ENCODE measurements at places on chromosomes 12 and 14.

DNA sequence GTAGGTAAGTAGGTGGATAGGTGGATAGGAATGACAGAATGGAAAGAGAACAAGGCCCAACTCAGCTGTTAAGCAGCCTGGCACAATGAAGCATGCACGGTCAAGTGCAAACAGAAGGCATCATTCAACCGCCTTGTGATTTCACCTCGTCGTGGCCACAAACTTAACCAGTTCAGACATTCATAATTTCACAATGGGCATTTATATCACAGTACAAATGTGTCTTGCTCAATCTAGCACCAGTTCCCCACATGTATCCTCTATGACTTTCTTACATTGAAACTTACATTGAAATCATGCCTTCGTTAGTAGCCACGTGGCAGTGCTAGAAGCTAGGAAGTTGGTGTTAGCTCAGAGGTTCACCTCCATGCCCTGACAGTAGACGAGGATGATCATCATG is 207.5 kb downstream of the ETV6 start:
- DNase-seq: no peak

- no peak for DNase-seq
These were observed 5.3 kb downstream of the OR4N5 start for GRCh38 chr14:20143911-20144310.

GRCh38 chr12:132279184-132279889 is 50.1 kb downstream of the GALNT9 start:
- DNase-seq: peak; percentile 83

- DNase-seq: peak; percentile 27
These were observed 50.3 kb downstream of the SNAPC1 start for GRCh38 chr14:61812347-61813095.

GRCh38 chr14:105445290-105445689 is 25.7 kb downstream of the MTA1 start:
- DNase-seq: no peak

- peak; percentile 84 for DNase-seq
These were observed at the start of gene ACIN1 for GRCh38 chr14:23094666-23095195. Gene ACIN1 (minus strand): TSS chr14:23095136. CDS start chr14:23095112, 24 bp downstream.

DNA sequence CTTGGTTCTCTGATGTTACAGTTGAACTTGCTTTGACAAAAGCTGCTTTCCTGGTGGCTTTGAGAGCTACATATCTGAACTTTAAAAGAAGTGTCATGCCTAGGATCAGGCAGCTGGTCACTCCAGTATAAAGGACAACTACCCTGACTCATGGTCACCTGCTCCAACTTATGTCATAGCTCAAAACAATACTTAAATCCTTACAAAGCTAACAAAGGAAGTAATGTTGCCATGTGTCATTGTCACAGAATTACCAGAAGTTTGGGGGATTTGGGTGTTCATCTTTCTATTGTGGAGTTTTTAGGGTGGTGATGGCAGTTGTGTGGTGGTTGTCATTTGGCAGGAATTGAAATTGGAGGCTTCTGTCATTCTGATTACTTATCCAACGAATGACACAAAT is 1.8 kb upstream of the TCP11L2 start:
- DNase-seq: no peak

GRCh38 chr12:111434680-111435338 is 29.1 kb downstream of the SH2B3 start:
- peak; percentile 59 for DNase-seq

DNA sequence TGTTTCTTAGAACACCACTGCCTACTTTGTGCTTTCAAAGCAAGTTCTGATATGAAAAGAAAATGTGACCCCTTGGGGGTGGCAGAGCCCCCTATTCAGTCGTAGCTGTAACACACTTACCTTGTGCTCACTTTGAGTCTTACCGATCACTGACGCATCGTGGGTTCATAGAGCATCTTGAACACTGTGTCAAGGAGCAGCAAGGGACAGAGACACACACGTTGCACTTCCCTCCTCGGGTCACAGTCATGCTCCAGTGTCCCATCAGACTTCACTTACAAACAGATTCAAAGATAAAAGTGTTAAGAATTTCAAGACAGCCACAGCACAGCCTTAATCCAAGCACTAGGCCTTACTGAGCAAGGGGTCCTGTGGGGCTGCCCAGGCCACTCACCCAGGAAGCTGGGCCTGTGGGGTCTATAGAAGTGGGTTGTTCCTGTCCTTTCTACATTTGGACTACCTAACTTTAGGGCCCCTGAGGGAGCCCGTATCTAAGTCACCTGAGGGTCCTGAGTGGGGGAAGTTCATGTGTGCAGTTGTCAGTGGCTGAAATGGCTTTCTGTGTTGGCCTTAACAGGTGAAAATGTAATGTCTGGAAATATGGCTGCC is 75.4 kb upstream of the BDKRB2 start:
- no peak for DNase-seq

GRCh38 chr14:24885410-24885913 is 164.5 kb downstream of the STXBP6 start:
- DNase-seq: no peak

GRCh38 chr12:122527478-122527944 is 462 bp downstream of the KNTC1 start:
- DNase-seq: no peak

DNA sequence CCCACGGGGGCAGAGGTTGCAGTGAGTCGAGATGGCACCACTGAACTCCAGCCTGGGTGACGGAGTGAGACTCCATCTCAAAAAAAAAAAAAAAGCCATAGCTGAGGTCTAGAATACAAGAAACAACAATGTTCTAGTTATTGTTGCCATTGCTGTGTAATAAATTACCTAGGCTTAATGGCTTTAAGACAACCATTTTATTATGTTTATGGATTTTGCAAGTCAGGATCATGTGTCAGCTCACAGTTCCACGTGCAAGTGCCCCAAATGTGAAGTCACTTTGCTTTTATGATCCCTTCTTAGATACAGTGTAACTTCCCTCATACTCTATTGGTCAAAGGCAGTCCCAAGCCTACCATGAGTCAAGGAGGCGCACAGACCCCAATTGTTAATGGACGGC is 49.5 kb upstream of the RIC8B start:
- no peak for DNase-seq

DNA sequence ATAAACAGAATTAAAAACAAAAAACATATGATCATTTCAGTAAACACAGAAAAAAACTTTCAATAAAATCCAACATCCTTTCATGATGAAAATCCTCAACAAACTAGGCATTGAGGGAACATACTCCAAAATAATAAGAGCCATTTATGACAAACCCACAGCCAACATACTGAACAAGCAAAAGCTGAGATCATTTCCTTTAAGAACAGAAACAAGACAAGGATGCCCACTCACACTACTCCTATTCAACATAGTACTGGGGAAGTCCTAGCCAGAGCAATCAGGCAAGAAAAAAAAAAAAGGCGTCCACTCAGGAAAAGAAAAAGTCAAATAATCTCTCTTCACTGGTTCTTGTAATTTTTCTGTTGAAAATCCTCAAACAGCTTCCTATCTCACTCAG is 30.1 kb downstream of the MRPL42 start:
- no peak for DNase-seq

DNA sequence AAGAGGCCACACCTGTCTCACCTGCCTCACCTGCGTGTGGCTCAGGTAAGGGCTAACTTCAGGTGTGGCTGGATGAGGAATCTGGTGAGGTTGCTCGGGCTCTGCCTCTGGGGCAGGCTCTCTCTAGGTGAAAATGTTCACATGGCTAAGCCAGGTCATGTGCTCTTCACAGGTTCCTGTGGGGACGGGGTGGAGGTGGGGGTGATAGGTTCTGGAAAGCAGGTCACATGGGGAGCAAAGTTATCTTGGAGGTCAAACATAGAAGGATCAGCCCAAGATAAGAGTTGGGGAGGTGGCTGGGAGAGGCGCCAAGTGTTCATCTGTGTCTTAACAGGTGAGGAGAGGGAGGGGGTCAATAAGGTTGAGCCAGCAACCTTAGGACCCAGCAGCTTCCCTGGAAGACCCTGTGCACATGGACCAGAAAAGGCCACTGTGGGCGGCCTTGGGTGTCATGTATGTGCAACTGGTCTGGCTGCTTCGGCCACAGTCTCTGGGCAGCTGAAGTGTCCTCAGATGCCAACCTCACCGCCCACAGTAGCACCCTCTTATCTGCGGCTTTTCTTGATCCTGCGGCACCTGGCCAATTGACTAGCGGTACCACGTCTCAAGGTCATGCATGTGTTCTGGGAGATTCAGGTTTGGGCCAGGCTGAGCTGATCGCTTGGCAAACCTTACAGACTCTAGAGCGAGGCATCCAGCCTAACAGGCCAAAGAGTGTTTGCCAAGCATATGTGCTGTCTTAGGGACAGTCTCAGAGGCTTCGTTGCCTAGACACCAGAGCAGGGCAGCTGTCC is 60.5 kb downstream of the CACNA1C start:
- DNase-seq: no peak

DNA sequence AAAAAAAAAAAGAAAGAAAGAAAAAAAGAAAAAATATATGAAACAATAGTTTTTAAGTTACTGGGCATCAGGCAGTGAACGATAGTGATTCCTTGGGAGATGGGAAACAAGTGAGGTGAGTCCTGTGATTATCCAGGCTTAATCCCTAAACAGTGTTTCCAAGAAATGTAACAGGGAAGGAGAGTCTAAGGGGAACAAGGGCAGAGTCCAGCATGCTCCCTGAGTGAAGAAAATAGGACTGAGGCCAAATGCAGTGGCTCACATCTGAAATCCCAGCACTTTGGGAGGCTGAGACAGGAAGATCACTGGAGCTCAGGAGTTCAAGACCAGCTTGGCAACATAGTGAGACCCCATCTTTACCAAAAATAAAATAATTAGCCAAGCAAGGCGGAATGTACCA is 40.7 kb downstream of the R3HDM2 start:
- DNase-seq: no peak

DNA sequence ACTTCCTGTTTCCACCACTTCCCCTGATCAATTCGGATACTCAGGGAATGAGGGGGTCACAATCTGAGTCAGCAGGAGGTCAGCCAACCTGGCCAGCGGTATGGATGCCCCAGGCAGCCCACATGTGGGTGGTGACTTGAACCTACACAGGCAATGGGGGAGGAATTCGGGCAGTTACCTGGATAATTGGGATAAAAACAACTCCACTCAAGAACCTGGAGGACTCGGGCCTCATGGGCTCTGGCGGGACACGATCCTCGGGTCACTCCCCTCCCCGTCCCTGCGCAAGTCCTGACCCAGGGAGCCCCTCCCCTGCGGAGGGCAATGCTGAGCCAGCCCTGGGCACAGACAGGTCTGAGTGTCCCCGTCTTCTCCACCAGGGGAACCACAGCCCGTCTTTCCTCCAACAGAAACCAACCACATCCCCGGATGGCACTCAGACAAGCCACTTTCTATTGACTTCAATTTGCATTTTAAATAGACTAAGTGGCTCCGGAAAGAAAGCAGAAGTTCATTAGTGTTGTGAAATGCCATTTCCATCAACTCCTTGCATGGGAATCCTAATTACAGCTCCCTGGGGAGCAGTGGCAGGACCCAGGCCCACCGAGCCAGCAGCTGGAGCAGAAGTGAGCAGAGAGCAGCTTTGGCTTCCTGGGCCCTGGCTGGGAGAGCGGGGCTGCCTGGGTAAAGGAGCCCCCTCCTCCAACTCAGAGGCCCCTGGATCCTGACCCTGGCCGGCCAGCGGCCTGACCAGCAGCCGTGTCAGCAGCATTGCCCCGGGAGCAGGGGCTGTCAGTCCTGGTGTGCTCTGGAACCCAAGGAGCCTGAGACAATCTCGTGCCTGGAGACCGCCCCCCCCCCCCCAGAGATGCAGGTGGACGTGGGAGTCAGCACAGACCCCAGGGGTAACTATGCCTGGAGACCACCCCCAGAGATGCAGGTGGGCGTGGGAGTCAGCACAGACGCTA is 374.1 kb downstream of the ADGRD1 start:
- no peak for DNase-seq

DNA sequence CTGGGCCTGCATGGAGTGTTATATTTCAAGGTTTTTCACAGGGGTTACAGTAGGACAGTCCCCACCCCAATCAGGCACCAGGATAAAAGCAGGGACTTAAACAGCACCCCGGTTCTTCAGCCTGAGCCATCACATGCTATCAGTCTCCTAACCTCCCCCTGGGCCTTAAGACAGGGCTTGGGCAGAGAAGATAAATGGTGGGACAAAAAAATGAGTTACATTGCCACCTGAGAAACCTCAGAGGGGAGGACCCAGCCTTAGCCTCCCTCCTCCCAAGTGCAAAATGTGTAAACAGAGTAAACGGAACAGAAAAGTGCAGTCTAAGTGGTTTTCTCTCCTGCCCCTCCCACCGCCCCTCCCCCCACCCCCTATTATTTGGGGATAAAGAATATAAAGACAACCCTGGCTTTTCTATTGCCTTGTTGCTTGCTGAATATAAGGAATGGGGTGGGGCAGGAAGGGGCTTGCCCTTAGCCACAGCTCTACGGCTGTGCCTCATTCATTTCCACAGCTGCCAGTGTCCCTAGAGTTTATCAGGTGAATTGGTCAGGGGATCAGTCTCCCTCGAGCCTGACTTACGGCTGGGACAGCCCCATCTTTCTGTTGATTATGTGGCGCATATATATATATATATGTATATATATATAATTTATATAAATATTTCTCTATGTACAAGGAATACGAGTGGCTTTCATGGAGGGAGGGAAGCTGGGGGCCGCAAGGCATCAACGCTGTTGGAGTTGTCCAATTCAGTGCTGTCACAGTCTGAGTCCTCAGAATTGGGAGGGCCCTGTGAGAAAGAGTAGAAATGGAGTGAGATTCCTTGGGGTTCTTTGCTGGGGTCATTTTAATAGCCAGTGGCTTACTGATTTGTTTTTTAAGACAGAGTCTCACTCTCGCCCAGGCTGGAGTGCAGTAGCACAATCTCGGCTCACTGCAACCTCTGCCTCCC is 18.5 kb downstream of the MAP3K12 start:
- DNase-seq: no peak

GRCh38 chr12:32583534-32583933 is 95.6 kb upstream of the DNM1L start:
- DNase-seq: no peak

Measured in hindlimb muscle (tissue), 1 donor.